Liver (tissue), 10 donors: ENCODE measurements at places on chromosomes 16 and 17.

- peaks cover 68% of the 10 kb centered on the region for H3K4me1 ChIP-seq
- H3K4me3 ChIP-seq, result peak overlapping the region; percentile 52
- no peaks in the 10 kb centered on the region for H3K27me3 ChIP-seq
- H3K36me3 ChIP-seq, result no peaks in the 10 kb centered on the region
- peak; percentile 49 for DNase-seq
These were observed 2.0 kb downstream of the PPP1R9B start for GRCh38 chr17:50148226-50149090.

- no peaks in the 10 kb centered on the region for H3K27me3 ChIP-seq
- H3K36me3 ChIP-seq, result no peaks in the 10 kb centered on the region
These were observed 14.0 kb upstream of the BAIAP2 start for GRCh38 chr17:81020767-81021497.

- H3K4me3 ChIP-seq, result no peak overlapping the region
- no peaks in the 10 kb centered on the region for H3K36me3 ChIP-seq
- no peaks in the 10 kb centered on the region for H3K4me1 ChIP-seq
- no peaks in the 10 kb centered on the region for H3K27me3 ChIP-seq
- H3K27ac ChIP-seq, result no peak overlapping the region
- no peak for DNase-seq
These were observed 2057.6 kb downstream of the TP53TG3F start for GRCh38 chr16:35516971-35517370.

DNA sequence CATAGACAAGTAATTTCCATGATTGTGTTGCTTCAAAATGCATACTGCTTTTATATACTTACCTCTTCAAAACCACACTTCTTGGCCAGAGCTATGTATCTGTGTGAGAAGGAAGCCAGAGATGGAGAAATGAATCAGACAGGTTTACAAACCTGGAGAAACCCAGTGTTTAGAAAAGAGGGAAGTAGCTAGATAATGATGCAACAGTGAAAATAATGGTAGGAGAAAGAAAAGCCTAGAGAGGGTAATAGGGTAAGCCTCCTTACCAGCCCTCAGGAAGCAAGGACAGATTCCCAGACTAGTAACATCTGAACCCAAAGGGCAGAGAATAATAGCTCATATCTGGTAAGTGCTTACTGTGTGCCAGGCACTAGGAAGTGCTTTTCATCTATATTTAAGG lies 250.3 kb upstream of the CDH11 start:
- H3K27ac ChIP-seq, result no peak overlapping the region
- H3K27me3 ChIP-seq, result no peaks in the 10 kb centered on the region
- DNase-seq, result no peak
- no peaks in the 10 kb centered on the region for H3K4me1 ChIP-seq
- H3K4me3 ChIP-seq, result no peak overlapping the region
- no peaks in the 10 kb centered on the region for H3K36me3 ChIP-seq

DNA sequence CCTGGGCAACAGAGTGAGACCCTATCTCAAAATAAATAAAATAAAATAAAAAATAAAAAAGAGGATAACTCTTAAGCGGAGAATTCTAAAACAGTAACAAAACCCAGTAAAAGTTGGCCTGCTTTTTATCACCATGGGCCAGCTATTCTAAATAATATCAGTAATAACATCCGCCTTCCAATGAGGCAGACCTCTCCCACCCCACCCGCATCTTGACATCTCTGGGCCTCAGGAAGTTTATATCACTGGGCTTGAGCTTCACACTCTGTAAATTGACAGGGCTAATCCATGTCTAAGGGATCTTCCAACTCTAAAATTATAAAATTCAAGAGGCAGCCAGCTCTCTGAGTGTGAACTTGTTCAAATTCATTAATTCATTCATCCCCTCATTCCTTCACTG lies 82.9 kb upstream of the MTMR4 start:
- no peaks in the 10 kb centered on the region for H3K36me3 ChIP-seq
- no peak overlapping the region for H3K4me3 ChIP-seq
- H3K27ac ChIP-seq, result no peak overlapping the region
- no peaks in the 10 kb centered on the region for H3K4me1 ChIP-seq

- no peak overlapping the region for H3K27ac ChIP-seq
- no peaks in the 10 kb centered on the region for H3K4me1 ChIP-seq
- H3K4me3 ChIP-seq, result no peak overlapping the region
- H3K27me3 ChIP-seq, result no peaks in the 10 kb centered on the region
- no peaks in the 10 kb centered on the region for H3K36me3 ChIP-seq
- DNase-seq, result no peak
These were observed 1.0 kb upstream of the CBFA2T3 start for GRCh38 chr16:88977812-88978607.

DNA sequence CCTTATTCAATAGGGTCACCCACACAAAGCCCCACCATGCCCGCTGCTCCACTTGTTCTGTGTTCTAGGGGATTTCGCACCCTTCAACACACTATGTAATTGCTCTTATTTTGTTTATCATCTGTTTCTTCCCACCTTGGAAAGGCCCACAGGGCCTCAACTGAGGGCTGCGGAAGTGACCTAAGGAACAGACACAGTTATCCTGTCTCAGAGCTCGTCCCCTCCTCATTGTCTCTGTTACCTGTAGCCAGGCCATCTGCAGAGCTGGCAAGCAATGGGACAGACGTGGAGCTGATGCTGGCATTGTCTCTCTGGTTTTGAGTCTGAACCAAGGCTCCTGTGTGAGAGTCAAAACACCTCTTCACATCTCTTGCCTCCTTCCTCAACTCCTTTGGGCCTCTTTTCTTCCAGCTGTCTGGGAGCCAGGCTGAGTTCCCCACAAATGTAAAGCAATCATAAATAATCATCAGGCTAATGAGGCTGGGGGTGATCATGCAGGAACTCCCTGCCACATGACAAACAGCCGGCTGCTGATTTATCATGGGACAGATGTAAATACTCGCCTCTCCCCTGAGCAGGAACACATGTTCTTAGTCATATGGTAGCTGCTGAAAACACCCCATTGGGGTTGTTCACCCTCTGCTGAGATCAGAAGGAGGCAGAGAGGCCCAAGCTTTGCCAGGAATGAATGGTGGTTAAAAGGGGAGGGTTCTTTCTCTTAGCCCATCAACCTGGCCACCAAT lies 71.9 kb downstream of the AXIN2 start:
- no peaks in the 10 kb centered on the region for H3K4me1 ChIP-seq
- H3K27me3 ChIP-seq, result no peaks in the 10 kb centered on the region
- no peak overlapping the region for H3K27ac ChIP-seq
- no peaks in the 10 kb centered on the region for H3K36me3 ChIP-seq
- H3K4me3 ChIP-seq, result no peak overlapping the region

DNA sequence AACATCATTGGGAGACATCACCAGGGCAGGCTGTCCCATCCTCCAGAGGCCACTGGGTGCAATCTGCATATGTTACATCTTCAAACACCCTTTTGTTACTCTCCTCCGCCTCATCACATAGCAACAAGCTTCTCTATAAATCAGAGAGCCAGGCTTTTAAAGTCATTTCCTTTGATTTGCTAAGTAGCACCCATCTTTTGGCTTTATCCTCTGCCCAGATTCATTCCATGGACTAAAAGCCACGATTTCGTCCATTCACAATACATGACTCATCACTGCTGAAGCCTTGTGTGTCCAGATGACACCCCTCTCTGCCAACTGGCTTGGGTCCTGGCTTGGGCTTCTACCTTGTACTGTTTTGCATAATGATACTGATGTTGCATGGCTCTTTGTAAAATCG lies 2.0 kb upstream of the KRT38 start:
- no peak overlapping the region for H3K27ac ChIP-seq
- no peak for DNase-seq
- H3K4me3 ChIP-seq, result no peak overlapping the region

DNA sequence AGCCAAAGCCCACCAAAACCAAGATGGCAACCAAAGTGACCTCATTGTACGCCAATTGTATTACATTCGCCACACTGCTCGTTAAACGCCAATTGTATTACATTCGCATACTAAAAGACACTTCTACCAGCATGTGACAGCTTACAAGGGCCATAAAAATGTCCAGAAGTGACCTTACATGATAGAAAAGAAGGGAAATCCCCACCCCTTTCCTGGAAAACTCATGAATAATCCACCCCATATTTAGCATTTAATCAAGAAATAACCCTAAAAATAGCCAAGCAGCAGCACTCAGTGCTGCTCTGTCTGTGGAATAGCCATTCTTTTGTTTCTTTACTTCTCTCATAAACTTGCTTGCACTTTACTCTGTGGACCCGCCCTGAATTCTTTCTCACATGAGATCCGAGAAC lies 25.7 kb downstream of the PSMD7 start:
- peaks cover 15% of the 10 kb centered on the region for H3K36me3 ChIP-seq
- H3K4me3 ChIP-seq, result no peak overlapping the region
- no peaks in the 10 kb centered on the region for H3K4me1 ChIP-seq
- peak overlapping the region; percentile 53 for H3K27ac ChIP-seq
